Left cardiac atrium (tissue), 4 donors: ENCODE measurements at places on chromosomes 2 and 18. TPM values are rescaled to one million over a fixed set of nuclear protein-coding genes. Genes with fewer than 3 reads are reported as not detected.

CCDC150 gene
- 2.5 TPM for total RNA-seq

SP5 gene
- total RNA-seq, result not detected

NEB gene
- 30.5 TPM for total RNA-seq

PAIP2B gene
- 15.1 TPM for total RNA-seq

EVX2 gene
- not detected for total RNA-seq

LRP1B gene
- 1.2 TPM for total RNA-seq

CPLX4 gene
- total RNA-seq, result not detected

TLX2 gene
- not detected for total RNA-seq

FOXI3 gene
- total RNA-seq, result not detected

MAB21L4 gene
- not detected for total RNA-seq

TMEM200C gene
- 0.71 TPM for total RNA-seq

MITD1 gene
- total RNA-seq, result 16.2 TPM

GRCh38 chr2:85078536-85078935, 54.7 kb upstream of the TCF7L1 start:
- DNase-seq, result no peak

DNA sequence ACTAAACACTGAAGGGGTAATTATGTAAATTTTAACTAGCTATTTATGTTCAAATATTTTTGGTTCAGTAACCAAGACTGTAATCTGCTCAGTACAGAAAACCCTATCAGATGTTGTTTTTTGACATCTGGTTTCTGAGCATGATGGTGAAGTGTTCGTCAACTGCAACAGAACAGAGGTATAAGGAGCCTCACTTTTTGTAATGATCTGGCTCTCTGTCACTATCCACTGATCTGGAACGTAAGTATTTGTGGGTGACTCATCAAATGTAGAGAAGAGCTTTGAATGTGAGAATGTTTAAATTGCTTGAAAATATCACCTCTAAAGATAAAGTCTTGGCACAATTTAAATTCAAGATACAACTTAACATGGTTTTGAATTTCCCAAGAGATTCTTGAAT, 213.6 kb upstream of the FAM98A start:
- DNase-seq, result no peak

DNA sequence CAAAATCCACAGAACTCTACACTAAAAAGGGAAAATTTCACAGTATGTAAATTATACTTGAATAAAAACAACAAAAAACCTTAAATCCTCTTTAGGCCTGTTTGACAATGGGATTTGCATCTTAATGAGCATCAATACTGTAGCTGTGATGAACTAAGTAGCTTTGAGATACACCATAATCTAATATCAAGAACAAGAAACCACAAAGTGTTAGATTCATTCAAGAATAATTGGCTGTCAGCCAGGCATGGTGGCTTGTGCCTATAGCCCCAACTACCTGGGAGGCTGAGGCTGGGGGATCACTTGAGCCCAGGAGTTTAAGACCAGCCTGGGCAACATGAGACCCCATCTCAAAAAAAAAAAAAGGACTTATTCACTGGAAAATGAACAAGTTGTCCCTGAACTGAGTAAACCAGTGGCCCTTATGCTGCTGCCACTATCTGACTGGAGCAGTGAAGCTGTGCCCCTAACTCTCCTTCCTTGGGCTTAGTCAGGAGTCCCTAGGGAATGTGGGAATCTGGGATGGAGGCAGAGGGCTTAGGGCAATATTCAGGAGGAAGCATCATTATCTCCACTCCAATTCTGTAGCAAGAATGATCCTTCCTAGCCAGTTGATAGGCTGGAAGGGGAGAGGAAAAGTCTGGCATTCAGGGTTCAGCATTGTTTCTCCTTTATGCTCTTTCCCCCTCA, 88.5 kb downstream of the PRKCE start:
- DNase-seq, result no peak

- no peak for DNase-seq
Measured at GRCh38 chr2:9167718-9168657, 38.6 kb upstream of the ASAP2 start.

DNA sequence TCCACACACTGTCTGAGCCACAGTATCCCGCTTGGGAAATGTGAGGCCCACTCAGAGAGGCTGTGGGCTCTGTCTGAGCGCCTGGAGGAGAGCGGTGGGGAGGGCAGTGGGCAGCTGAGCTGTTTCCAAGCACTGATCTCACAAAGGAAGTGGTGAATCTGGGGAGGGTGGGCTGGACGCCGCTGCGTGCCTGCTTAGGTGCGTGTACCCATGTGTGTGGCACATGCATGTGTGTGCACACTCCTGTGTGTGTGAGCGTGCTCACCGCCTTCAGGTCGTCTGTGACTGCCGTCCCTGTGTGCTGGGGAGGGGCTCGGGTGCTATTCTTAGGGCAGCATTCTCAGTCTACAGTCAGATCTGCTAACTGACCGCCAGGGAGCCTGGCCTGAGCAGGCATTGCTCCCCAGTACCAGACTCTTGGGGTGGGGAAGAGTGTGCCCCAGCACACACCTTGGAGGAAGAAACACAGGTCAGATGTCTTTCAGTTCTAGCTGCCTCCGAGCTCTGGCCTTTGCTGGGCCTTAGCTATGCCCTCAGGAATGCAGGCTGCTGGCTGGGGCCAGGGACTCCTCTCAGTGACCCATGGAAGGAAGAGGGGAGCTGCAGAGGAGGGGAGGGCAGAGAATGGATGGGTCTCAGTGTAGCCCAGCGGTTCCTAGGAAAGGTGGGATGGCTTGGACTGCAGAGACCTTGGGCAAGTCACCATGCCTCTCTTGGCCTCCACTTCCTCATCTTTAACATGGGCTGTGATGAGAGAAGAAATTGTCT, 31.4 kb downstream of the KCNIP3 start:
- no peak for DNase-seq

DNA sequence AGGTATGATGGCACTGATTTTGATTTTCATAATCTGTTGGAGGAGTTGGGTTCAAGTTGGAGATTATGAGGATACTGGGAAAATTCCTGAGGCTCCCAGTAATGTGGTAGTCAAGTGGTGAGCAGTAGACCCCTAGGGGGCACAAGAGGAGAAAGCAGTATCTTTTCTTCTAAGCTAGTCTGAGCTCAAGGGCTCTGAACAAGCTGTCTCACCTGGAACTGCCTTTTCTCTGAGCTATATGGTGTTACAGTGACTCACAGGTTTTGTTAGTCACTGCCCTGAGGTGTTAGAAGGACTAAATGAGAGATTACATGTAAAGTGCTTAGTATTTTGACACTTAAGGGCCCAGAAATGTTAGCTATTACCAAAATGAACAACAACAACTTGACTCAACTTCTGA, 42.2 kb downstream of the CD302 start:
- DNase-seq, result no peak

DNA sequence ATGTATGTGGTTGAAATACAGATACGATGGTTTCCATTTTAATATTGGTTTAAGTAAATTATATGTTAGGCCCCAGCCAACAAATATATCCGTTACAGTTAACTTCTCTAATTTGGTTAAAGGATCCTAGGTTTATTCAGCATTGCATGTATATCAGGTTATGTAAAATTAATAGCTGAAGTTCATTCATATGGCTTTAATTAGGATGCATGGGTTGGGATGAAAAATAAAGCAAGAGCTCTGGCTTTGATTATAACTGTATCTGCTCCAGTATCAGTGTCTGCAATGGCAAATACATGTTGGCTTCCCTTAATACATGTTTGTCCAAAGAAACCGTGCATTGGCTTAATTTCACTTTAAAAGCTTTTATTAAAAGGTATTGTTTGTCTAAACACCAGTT, 435.7 kb upstream of the SETBP1 start:
- DNase-seq, result no peak

GRCh38 chr2:221429741-221430491, 142.2 kb downstream of the EPHA4 start:
- peak; percentile 28 for DNase-seq

GRCh38 chr2:1979138-1979537, 234.8 kb upstream of the PXDN start:
- no peak for DNase-seq

DNA sequence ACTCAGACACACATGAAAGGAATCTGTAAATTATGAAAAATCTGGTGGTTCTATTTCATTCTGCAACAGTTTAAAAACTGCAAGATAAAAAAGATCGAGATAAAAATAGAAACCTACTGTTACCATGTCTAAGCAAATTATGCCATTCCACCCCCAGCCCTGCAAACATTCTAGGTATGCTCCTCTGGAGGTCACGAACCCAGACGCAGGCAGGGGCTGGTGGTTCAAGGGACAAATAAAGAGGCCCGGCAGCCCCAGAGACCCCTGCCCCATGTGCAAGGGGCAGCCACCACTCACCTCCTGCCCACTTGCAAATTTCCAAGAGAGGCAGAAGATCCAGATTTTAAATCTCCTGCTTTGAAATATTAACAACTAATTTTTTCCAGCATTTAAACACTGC, 210.5 kb downstream of the ANAPC1 start:
- no peak for DNase-seq

DNA sequence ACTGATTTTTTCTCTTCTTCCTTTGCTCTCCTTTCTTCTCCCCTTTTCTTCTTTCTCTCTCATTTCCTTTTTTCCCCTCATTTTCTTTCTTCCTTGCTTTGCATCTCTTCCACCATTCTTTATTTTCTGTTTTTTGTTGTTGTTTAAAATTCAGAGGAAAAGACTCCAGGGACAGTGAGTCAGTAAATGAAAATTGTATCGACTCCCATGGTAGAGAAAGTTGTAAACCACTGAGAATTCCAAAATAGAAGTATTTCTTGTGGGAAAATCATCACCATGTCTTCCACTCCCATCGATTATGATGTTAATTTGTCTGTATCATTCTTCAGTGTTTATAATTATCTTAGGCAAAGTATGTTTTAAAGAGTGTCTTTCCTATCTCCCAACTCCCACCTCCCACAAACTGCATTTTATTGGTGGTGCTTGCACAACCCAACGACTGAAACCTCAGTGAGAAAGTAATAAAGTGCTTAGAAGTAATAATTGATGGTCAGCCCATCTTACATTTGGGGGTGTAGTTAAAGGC, 134.3 kb downstream of the IRS1 start:
- no peak for DNase-seq

- DNase-seq, result no peak
Measured at GRCh38 chr18:50377061-50377798, 2.4 kb downstream of the SKA1 start.

- no peak for DNase-seq
Measured at GRCh38 chr2:67574230-67574629, 177.1 kb downstream of the ETAA1 start.

GRCh38 chr2:201218780-201219179, 35.8 kb downstream of the CASP10 start:
- DNase-seq, result no peak

DNA sequence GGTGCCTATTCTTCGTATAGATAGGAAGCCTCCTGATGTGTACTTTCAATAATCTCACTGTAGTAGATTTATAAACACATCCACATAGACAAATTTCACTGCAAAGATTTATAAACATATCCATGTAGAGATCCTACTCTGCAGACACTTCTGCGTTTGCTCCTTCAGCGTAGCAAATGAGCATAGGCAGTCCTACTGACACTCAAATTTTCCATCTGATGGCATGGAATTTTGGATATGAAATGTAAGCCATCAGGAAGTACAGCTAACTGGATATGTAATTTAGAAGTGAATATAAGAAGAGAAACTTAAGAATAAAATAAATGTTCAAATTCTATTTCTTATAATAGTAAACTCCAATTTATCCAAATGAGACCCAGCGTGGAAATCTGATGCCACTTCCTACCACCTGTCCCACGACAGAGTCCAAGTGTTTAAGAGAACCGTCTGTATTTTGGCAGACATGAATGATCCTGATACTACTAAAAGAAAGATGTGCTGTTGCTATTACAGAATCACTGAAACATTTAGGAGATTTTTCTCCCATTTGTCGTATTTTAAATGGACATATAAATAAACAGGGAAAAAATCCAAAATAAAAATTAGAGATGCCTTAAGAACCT, 86.0 kb downstream of the DTNA start:
- DNase-seq, result no peak

DNA sequence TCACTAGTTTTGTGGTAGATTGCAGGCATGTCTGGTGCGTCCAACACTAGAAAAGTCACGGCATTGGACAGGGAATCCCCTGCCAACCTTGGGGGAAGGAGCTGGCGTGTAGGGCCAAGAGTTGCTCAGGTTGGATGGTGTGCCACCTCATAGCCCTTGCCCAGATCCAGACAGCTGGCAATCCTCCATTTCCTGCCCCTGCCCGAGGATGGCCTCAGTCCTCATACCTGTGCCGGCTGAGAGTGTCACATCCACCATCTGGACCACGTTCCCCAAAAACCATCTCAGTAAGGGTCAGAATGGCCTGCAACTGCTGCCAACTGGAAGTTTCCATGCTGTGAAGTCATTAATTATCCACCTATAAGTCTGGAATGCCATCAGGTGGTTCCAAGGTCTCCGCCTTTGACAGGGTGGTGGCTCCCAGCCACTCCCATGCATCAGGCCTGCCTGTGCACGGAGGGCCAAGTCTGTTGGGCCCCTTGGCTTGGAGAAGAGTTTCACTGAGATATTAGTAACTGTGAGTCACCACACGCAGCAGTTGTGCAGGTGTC, 55.0 kb downstream of the IMPA2 start:
- DNase-seq, result no peak

GRCh38 chr18:12911025-12911928, 27.2 kb upstream of the PTPN2 start:
- peak; percentile 49 for DNase-seq

- no peak for DNase-seq
Measured at GRCh38 chr2:54867457-54867856, 144.0 kb downstream of the EML6 start.

DNA sequence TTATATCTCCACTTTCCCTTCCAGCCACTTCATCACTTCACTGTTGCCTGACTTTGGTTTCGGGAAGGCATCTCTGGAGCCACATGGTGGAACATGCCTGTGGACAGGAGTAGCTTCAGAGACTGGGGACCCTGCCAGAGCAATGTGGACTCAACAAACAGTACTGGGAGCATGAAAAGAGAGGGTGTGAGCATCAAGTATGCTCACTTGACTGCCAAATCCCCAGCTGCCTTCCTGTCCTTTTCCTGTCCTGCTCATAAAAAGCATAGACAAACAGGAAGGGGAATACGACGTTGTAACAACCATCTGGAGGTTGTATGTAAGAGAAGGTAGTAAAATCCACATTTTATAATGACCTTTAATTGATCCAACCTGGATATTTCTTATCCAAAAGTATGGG, 61.3 kb upstream of the CSRNP3 start:
- no peak for DNase-seq

GRCh38 chr18:9707381-9708056, 582 bp upstream of the RAB31 start:
- no peak for DNase-seq

GRCh38 chr2:3631851-3632659, 25.9 kb upstream of the ALLC start:
- no peak for DNase-seq

GRCh38 chr2:237412988-237413776, 782 bp downstream of the COL6A3 start:
- no peak for DNase-seq
